ENCODE measurements at places on chromosomes 7 and 10. TPM values are rescaled to one million over a fixed set of nuclear protein-coding genes. Genes with fewer than 3 reads are reported as not detected.

NYAP1 gene
- 10.5 TPM for total RNA-seq

HOXA9 gene
- total RNA-seq: 1.0 TPM

SPDYE6 gene
- not detected for total RNA-seq

PLPP4 gene
- not detected for total RNA-seq

GJD4 gene
- not detected for total RNA-seq

LRRD1 gene
- 0.56 TPM for total RNA-seq

All from epithelial cell of alveolus of lung (primary cell).